ENCODE measurements at places on chromosomes 5 and 9.

GRCh38 chr9:83245979-83246659, 183.2 kb upstream of the RASEF start:
- DNase-seq, result no peak

DNA sequence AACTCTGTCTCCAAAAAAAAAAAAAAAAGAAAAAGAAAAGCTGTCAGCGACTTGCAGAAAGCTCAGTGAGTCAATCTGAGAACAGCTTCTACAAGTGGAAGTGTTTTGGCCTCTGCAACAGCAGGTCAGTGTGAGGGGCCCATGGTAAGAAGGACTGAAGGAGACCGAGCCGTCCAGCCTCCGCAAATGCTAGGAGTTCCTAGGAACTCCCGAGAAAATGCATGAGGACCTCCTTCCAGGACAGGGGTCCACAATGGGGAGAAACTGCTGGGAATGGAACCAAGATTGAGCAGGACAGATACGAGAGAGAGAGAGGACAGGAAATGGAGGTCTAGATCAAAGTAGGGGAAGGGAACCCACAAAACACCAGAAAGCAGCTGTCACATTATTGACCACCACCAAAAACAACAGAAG, 180.5 kb downstream of the CRB2 start:
- no peak for DNase-seq

GRCh38 chr9:94277885-94278536, 18.9 kb downstream of the ZNF169 start:
- DNase-seq, result no peak

GRCh38 chr5:130529111-130529510, 624.8 kb downstream of the CHSY3 start:
- DNase-seq, result no peak

DNA sequence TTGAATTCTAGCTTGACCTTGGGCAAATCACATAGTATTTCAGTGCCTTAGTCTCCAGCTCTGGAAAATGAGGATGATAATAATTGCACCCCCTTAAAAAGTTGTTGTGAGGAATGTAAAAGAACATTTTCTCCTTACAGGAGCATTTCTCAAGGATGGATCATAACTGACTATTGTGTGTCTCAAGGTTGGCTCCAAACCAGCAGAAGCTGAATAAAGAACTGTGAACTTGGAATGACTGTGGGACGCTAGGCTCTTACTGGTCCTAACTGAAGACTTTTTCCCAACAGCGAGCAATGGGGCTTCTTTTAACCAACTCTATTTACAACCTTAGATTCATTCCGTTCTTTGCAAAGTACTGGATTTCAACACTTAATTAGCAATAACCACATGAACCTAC, 26.2 kb upstream of the GLRX start:
- no peak for DNase-seq

- DNase-seq, result no peak
These were observed 13.2 kb downstream of the ATOX1 start for GRCh38 chr5:151745071-151745705.

DNA sequence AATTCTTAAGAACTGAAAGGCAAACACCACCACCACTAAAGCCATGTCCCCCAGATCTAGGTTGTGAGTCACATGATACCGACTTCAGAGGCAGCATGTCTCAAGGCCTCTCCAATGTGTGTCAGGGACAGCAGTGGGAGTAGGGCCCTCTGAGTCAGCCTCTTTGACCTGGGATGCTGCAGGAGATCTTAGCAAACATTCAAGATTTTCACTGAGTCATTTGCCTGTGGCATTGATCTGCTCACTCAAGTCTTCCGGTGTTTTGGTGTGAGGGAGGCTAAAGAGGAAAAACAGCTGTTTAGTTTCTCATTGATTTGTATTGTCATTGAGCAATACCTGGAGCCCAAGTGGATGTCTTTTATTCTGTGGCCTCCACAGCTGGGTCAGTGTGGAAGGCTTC, 36.1 kb downstream of the TMC1 start:
- DNase-seq, result no peak

GRCh38 chr9:125977223-125977622, 230.1 kb downstream of the PBX3 start:
- no peak for DNase-seq

DNA sequence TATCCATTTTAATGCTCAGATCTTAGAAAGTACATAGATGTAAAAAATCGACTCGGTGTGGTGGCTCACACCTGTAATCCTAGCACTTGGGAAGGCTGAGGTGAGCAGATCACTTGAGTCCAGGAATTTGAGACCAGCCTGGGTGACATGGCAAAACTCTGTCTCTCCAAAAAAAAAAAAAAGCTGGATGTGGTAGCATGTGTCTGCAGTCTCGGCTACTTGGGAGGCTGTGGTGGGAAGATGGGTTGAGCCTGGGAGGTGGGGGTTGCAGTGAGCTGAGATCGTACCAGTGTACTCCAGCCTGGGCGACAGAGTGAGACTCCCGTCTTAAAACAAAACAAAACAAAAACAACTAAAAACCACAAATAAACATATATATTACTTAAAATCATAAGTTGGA, 61.4 kb downstream of the RASA1 start:
- no peak for DNase-seq

DNA sequence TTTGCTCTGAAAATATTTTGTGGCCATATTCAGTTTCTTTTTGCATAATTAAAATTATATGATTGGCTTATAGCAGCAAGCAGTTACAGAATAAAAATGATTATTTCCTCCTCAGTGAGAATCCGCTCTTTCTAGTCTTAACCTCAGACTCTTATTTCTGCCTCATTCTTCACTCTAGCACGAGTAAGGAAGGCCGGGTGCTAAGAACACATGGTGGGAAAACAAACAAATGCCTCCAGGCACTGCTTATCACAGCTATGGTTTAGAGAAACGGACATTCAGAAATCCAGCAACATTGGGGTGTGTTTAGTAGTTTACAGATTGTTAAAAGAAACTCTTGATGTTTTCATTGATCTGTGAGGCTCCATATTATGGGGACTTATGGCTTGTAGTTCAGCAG, 168.7 kb downstream of the KDM4C start:
- DNase-seq, result no peak

GRCh38 chr5:68405026-68405684, 189.6 kb downstream of the PIK3R1 start:
- no peak for DNase-seq

DNA sequence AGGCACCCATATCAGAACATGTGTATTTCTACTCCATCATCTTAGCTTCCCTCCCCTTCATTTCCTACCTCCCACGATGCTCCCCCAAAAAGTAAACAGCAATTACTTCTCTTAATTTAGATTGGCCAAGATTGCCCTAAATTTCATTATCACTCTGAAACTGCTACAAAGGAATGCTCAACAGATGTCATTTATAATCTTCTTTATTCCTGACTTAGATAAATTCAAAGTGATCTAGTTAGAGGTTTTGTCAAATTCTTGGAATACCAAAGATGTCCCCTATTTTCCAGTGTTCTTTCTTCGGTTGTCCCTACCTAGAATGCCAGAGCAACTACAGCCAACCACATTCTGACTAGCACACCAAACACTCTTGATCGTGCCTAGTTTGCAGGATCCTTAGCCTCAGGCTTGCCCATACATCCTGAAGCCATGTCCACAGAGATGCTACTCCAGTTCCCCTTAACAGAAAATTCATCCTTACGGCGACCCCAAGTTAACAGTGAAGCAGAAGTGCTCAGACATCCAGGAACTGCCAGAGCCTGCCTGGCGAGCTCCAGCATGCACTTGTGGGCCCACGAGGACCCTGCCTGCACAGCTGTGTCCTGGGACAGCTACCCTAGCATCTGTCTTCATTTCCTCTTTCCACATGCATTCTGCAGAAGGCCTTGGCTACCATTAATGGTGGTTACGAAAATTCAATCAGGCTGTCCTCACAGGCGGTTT, 31.6 kb downstream of the DAP start:
- no peak for DNase-seq

- peak; percentile 5 for DNase-seq
These were observed 21.3 kb downstream of the NAIF1 start for GRCh38 chr9:128045831-128046230.

DNA sequence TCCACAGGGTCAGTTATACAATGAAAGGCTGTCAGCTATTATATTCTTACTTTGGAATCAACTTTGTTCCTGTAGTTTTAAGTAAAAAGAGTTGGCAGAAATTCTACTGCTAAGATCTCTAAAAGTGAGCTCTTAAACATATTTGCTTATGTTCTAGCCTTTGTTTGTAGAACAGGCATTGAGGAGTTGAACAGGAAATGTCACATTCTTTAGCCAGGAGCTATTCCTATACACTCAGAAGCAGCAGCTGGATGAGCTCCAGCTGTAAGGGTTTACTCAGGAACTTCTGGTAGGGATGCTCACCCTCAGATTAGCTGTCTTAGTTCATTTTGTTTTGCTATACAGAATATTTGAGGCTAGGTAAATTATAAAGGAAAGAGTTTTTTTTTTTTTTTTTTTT, 22.4 kb upstream of the SPINK14 start:
- DNase-seq, result no peak

GRCh38 chr9:14500705-14501104, 186.8 kb upstream of the NFIB start:
- DNase-seq, result no peak

DNA sequence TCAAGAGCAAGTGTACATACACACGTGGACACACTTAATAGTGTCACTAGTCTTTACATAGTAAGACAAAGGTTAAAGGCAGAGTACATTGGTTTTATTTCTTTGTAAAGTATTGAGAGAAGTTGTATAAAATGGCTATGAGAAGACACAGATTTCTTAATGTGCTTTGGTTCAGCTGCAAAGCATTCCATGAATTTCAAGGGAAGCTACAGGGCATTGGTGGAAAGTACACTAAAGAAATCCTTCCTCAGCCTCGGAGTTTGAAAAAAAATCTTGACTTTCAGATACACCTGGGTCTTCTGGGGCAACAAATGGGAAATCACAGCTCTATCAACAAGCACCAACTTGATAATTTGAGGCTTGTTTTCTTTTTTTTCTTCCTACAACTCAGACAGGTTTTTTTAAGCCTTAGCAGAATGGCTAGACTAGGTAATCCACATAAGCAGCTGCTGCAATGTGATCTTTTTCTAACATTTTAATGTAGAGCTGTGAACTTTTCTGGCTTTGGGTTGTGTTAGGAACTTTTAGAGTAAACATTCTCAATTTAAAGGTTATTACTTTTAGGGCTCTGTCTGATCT, 140.4 kb upstream of the FST start:
- no peak for DNase-seq

- DNase-seq, result no peak
These were observed 33.1 kb downstream of the ZCCHC9 start for GRCh38 chr5:81334304-81335061.

Data from NCI-H2081 (cell line).